ENCODE measurements at places on chromosomes 12 and 14. TPM values are rescaled to one million over a fixed set of nuclear protein-coding genes. Genes with fewer than 3 reads are reported as not detected.

The MAP1LC3B2 gene
- 7.7 TPM for total RNA-seq

The KRT6B gene
- total RNA-seq = 8.2 TPM

The BCL2L2 gene
- 20.0 TPM for total RNA-seq

The SLC35F4 gene
- total RNA-seq = 1.2 TPM

The AQP5 gene
- total RNA-seq = 7.2 TPM

Measured in umbilical cord (tissue), 2 donors.